CD4-positive, CD25-positive, alpha-beta regulatory T cell (primary cell): ENCODE measurements at places on chromosomes 7 and 10. TPM values are rescaled to one million over a fixed set of nuclear protein-coding genes. Genes with fewer than 3 reads are reported as not detected.

The PKD2L1 gene
- total RNA-seq = not detected

The BMS1 gene
- 10.9 TPM for total RNA-seq

The NODAL gene
- not detected for total RNA-seq

DNA sequence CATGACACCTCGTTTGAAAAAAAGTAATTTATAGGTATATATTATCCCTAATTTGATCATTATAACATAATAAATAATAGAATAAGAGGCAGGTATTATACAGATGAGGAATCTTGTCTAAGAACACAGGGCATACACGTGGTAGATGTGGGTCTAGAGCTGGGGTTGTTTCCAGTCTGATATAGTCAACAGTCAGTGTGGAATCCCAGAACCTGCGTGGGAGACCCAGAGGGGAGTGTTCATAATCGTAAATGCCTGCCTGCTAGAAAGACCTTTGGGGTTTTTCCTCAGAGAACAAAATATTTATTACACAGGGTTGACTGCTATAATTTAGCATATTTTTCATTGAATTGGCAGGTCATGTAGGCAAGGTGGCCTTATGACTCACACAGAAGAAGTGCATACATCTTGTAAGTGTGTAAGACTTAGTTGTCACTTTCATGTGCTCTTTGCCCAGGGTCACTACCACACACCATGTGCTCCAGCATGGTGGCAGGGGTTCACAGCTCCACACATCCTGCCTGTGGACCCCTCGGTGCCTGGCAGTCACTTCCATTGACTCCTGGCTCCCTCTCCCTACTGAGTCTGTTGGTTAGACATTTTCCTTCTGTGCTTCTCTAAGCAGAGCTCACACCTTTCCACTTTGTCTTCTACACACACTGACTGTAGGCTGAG lies 94.9 kb upstream of the IKZF1 start:
- no peak for DNase-seq
- H3K4me1 ChIP-seq = peaks cover 73% of the 10 kb centered on the region
- no peak overlapping the region for H3K27ac ChIP-seq

DNA sequence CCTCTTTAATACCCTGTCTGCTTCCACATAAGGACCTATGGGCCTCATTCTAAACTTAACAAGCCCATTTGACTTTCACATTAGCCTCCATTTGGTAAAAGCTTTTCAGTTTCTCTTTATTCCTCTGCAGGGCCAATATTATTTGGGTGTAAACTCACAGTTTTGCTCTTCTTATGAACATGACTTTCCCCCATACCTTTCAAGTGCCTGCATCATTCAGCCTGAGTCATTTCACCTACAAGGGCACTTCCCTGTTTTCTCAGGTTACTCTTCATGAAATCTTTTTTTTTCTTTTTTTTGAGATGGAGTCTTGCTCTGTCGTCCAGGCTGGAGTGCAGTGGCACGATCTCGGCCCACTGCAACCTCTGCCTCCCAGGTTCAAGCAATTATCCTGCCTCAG lies 1258.1 kb upstream of the CELF2 start:
- H3K27me3 ChIP-seq = no peaks in the 10 kb centered on the region
- H3K36me3 ChIP-seq = no peaks in the 10 kb centered on the region

DNA sequence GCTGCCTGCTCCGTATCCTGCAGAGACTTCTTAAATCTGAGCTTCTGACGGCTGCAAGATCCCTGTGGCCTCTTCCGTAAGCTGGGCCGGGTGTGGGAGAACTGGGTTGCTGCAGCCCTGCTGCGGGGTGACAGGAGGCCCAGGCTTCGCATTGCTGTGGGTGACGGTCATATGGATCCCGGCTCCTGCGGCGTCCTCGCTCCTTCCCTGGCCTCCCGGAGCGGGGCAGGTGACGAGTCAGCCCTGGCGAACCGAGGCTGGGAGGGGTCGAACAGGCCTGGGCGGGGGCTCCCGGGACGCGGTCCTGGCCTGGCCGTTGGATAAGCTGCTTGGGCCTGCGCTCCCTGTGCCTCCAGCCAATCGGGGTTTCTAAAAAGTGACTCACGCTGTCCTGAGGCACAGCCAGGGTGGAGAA lies 7.8 kb upstream of the UBE2D1 start:
- no peak overlapping the region for H3K27ac ChIP-seq
- no peak for DNase-seq
- H3K4me1 ChIP-seq = peaks cover 5% of the 10 kb centered on the region

DNA sequence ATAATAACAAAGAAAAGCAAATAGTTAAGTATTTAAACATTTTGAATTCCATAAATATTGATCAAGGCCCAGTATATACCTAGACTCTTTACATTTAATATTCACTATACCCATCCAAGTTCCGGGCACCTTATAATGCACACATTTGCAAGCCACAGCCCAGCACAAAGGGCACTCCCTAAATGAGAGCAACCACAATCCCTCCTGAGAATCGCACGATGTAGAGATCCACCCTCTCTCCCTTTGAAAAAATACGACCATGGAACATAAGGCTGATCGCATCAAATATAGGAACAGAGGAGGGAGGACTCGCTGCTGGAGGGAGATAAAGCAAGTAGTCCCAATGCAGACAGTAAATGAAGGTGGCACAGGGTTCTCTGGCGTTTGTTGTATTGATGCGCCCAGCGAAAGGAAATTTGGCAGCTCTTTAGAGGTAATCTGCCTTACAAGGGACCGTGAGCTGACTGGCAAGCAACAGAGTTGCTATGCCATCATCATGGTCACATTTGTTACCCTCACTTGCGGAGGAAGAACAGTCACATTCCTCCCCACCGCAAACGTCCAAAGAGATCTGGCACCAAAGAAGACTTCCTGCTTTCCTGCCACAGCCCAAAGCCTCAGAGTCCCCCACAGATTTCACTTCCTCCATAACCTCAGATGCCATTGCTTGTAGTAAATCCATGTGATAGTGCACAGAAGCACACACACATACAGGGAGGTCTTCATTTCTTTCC lies 16.1 kb upstream of the TAS2R40 start:
- peak overlapping the region; percentile 13 for H3K4me3 ChIP-seq
- H3K36me3 ChIP-seq = no peaks in the 10 kb centered on the region
- no peak overlapping the region for H3K27ac ChIP-seq
- DNase-seq = peak; percentile 12
- H3K4me1 ChIP-seq = peaks cover 7% of the 10 kb centered on the region

GRCh38 chr7:78006063-78006755 lies 207.6 kb downstream of the PHTF2 start:
- no peaks in the 10 kb centered on the region for H3K27me3 ChIP-seq
- no peaks in the 10 kb centered on the region for H3K36me3 ChIP-seq
- no peak for DNase-seq
- no peak overlapping the region for H3K4me3 ChIP-seq

- H3K27me3 ChIP-seq = peaks cover 2% of the 10 kb centered on the region
- no peak overlapping the region for H3K4me3 ChIP-seq
- H3K27ac ChIP-seq = no peak overlapping the region
- no peaks in the 10 kb centered on the region for H3K36me3 ChIP-seq
These were observed 41.9 kb downstream of the ENO4 start for GRCh38 chr10:116891208-116891607.

GRCh38 chr10:69107176-69107490 lies 16.8 kb upstream of the VPS26A start:
- DNase-seq = no peak
- no peak overlapping the region for H3K27ac ChIP-seq
- H3K4me1 ChIP-seq = peaks cover 3% of the 10 kb centered on the region
- H3K4me3 ChIP-seq = no peak overlapping the region
- H3K36me3 ChIP-seq = peaks cover 24% of the 10 kb centered on the region
- H3K27me3 ChIP-seq = no peaks in the 10 kb centered on the region

DNA sequence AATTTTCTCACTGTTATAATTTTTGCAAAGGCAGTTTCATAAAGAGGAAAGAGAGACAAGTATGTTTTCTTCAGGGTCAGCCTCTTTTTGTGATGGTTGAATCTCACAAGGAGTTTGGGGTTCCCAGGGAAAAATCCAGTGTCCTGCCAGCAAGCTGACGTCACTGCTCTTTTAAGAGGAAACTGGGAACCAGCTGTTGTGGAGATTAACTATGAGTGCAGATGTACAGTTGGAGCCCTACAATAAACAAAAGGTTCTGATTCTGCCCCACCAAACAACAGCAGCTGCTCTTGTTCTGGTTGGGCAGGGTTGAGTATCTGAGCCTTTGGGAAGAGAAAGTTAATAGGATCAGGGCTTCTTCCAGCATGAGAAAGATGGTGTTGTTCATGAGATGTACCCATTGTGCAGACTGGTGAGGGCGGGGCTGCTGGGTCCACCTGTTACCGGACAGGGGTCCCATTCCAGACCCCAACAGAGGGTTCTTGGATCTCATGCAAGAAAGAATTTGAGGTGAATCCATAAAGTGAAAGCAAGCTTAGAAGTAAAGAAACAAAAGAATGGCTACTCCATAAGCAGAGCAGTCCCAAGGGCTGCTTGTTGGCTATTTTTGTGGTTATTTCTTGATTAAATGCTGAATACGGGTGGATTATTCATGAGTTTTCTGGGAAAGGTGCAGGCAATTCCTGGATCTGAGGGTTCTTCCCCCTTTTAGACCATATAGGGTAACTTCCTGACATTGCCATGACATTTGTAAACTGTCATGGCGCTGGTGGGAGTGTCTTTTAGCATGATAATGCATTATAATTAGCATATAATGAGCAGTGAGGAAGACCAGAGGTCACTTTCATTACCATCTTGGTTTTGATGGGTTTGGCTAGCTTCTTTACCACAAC lies 12.5 kb downstream of the PRF1 start:
- no peaks in the 10 kb centered on the region for H3K27me3 ChIP-seq
- H3K27ac ChIP-seq = no peak overlapping the region
- DNase-seq = no peak
- H3K4me3 ChIP-seq = no peak overlapping the region
- H3K4me1 ChIP-seq = no peaks in the 10 kb centered on the region

DNA sequence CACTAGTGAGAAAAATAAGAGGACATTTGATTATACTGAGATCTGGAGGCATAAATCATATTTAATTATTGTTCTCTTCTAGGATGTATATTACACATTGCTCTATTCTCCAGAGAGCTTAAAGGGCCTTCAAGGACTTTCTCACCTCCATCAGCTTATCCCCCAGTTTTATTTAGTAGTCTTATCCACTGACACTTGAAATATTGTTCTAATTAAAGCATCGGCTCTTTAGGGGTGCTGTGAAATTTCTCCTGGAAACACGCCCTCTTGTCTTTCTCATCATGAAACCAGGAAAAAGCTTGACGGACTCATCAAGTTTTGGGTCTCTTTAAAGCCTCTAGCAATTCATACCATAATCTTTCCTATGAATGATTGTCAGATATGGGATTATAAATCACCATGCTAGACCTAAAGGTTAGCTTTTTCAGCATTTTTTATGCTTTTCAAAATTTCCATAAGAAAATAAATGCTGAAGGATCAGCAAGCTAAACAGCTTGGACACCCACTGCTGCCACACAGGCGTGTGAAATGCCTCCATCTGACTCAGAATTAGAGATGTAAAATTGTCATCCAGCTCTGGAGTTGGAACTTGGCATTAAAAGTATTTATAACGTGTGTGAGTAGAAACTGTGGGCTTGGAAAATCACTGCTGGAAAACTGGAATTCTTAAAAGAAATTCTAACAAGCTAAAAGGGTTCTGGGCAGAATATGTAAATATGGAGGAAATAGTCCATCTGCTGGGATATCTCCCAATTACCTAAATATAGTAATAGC lies 216.3 kb downstream of the CHRM2 start:
- H3K4me1 ChIP-seq = no peaks in the 10 kb centered on the region
- no peak overlapping the region for H3K27ac ChIP-seq
- no peaks in the 10 kb centered on the region for H3K27me3 ChIP-seq
- DNase-seq = no peak
- H3K36me3 ChIP-seq = no peaks in the 10 kb centered on the region
- no peak overlapping the region for H3K4me3 ChIP-seq

- peaks cover 54% of the 10 kb centered on the region for H3K36me3 ChIP-seq
- H3K27ac ChIP-seq = peak overlapping the region; percentile 69
- H3K27me3 ChIP-seq = no peaks in the 10 kb centered on the region
- no peak for DNase-seq
- peaks cover 93% of the 10 kb centered on the region for H3K4me1 ChIP-seq
These were observed 38.9 kb downstream of the TSPAN14 start for GRCh38 chr10:80492848-80493521.

- no peaks in the 10 kb centered on the region for H3K36me3 ChIP-seq
- H3K4me3 ChIP-seq = no peak overlapping the region
- no peaks in the 10 kb centered on the region for H3K27me3 ChIP-seq
- H3K4me1 ChIP-seq = no peaks in the 10 kb centered on the region
- DNase-seq = no peak
These were observed 142.9 kb downstream of the PTPRN2 start for GRCh38 chr7:158444501-158445420.

GRCh38 chr10:92575961-92576360 lies 2.1 kb upstream of the IDE start:
- H3K4me1 ChIP-seq = peaks cover 24% of the 10 kb centered on the region
- H3K27me3 ChIP-seq = no peaks in the 10 kb centered on the region
- H3K36me3 ChIP-seq = no peaks in the 10 kb centered on the region
- no peak for DNase-seq
- no peak overlapping the region for H3K4me3 ChIP-seq

GRCh38 chr10:100738055-100738827 lies 7.1 kb upstream of the PAX2 start:
- DNase-seq = no peak
- H3K4me1 ChIP-seq = no peaks in the 10 kb centered on the region
- no peak overlapping the region for H3K27ac ChIP-seq
- H3K36me3 ChIP-seq = no peaks in the 10 kb centered on the region
- H3K4me3 ChIP-seq = no peak overlapping the region
- peaks cover 38% of the 10 kb centered on the region for H3K27me3 ChIP-seq

GRCh38 chr10:3255075-3255474 lies 82.5 kb upstream of the PITRM1 start:
- DNase-seq = no peak
- no peaks in the 10 kb centered on the region for H3K36me3 ChIP-seq
- no peaks in the 10 kb centered on the region for H3K4me1 ChIP-seq
- peaks cover 3% of the 10 kb centered on the region for H3K27me3 ChIP-seq

DNA sequence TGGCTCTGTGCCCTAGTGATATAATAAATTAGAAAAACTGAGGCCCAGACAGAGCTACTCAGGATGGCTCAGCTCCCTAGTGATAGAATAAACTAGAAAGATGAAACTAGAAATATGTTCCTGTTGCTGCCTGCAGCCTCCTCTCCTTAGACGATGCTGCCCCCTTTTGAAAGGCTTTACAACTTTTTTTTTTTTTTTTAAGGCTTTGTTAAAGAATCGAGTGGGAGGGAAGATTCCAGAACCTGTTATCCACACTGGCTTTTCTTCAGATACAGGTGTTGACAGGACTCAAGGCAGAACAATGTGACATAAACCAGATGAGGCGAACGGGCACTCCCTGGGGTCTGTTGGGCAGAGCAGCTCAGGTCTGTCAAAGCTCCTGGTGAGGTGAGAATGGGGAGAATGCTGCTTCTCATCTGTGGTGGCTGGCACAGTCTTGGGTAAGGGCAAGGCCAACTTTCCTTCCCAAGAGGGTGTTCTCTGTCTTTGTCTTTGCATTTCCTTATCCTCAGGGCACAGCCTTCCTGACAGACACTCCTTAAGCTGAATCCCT lies 175.1 kb downstream of the COBL start:
- no peak overlapping the region for H3K4me3 ChIP-seq
- H3K27ac ChIP-seq = no peak overlapping the region
- peaks cover 3% of the 10 kb centered on the region for H3K27me3 ChIP-seq
